Kidney glomerular epithelial cell (primary cell): ENCODE measurements at places on chromosomes 16 and 17.

- no peak for DNase-seq
These were observed 13.6 kb downstream of the ASPSCR1 start for GRCh38 chr17:81990836-81991683.

- DNase-seq: peak; percentile 40
These were observed 19.1 kb upstream of the TEX2 start for GRCh38 chr17:64281962-64282752.

DNA sequence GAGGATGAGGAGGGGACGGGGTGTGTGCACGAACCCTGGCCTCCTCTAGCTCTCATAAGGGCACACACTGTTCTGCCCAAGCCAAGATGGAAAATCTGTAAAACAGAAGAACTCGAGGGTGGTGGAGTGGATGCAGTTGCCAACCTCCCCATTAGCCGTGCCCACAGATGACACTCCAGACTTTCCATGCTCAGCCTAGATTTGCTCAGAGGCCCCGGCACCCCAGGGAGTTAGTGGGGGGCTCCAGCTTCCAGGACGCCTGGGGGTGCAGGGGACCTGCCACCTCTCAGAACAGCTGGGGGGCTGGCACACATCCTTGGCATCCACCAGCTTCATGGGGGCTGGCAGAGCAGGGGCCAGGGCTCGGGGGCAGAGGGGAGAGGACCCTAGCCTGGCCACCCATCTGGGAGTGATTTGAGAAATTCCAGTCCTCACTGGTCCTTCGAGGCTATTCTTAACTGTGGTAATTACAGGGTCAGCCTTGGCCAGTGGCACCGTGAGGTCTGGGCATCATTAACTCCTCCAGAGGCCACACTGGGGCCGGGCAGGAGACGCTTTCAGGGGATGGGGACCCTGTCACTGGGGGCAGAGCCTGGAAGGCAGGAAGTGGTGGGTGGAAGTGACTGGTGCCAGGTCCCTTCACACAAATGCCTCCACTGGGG is 14.3 kb downstream of the VASN start:
- DNase-seq: no peak

DNA sequence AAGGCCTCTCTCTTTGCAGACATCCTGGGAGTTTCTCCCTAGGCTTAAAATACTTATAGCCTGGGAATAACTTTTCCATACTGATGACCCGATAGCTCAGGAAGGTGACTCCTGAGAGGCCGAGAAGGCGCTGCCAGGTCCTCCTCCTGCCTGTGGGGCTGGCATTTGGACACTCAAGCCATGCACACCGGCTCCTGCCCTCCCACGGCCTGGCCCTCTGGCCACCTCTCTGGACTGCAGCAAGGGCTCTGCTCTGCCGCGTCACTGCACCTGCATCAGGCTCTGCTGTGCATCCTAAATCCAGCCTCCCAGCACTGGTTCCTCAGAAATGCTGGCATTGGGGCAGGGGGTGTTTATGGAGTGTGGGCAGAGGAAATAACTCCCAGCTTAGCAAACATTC is 14.2 kb downstream of the KCNG4 start:
- no peak for DNase-seq

DNA sequence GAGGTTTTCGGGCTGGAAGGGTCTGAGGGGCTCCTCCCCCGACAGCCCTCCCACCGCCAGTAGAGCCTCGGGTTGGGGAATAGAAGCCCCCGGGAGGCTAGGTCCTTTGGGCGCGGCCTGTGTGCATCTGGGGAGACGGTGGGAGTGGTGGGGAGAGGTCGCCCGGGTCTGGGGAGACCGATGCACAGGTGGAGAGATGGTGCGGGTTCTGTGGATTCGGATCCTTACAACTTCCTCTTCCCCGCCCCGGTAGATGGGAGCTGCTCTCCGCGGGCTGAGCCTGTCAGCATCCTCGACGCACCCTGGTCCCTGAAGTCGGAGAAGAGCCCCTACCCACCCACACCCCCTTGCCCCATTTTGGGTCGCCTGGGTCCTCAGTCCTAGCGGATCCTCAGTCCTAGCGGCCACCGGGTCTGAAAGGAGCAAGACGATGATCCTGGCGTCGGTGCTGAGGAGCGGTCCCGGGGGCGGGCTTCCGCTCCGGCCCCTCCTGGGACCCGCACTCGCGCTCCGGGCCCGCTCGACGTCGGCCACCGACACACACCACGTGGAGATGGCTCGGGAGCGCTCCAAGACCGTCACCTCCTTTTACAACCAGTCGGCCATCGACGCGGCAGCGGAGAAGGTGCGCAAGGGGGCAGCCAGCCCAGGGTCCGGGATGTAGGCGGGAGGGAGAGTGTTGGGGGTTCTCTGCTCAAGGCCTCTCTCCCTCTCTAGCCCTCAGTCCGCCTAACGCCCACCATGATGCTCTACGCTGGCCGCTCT is 790 bp downstream of the BCKDK start:
- DNase-seq: no peak
